HAP-1 (cell line): ENCODE measurements at places on chromosomes 12 and 14.

- DNase-seq, result no peak
Observed at GRCh38 chr12:31574803-31575575, 15.9 kb downstream of the DENND5B start.

DNA sequence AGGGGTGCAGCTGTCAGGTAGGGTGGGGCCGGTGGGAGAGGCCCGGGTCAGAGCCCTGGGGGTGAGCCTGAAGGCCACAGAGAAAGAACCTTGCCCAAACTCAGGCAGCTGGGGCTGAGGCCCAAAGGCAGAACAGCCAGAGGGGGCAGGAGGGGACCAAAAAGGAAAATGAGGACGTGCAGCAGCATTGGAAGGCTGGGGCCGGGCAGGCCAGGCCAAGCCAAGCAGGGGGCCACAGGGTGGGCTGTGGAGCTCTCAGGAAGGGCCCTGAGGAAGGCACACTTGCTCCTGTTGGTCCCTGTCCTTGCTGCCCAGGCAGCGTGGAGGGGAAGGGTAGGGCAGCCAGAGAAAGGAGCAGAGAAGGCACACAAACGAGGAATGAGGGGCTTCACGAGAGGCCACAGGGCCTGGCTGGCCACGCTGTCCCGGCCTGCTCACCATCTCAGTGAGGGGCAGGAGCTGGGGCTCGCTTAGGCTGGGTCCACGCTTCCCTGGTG lies 10.5 kb downstream of the MMP14 start:
- no peak for DNase-seq

GRCh38 chr14:32468955-32469354 lies 139.9 kb downstream of the AKAP6 start:
- no peak for DNase-seq

DNA sequence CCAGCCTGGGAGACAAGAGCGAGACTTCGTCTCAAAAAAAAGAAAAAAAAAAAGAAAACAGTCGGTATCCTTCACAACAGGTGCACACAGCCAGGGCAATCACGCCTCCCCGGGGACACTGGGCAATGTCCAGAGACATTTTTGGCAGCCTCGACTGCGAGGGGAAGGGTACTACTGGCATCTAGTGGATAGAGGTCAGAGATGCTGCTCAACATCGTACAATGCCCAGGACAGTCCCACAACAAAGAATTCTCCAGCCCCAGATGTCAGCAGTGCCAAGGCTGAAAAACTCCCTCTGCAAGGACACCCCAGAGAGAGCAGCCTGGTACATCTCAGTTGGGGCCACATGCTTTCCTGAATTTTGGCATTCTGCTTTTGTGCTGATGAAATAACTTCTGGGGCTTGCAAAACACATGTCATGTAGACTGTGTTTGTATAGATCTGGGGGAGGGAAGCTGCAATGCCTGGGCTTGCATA lies 21.5 kb downstream of the ALDH2 start:
- peak; percentile 21 for DNase-seq

GRCh38 chr12:1034243-1034642 lies 43.2 kb downstream of the ERC1 start:
- no peak for DNase-seq

- DNase-seq, result peak; percentile 32
Observed at GRCh38 chr12:40325349-40325960, 100.7 kb downstream of the LRRK2 start.
